ENCODE measurements at places on chromosomes 1 and 21.

DNA sequence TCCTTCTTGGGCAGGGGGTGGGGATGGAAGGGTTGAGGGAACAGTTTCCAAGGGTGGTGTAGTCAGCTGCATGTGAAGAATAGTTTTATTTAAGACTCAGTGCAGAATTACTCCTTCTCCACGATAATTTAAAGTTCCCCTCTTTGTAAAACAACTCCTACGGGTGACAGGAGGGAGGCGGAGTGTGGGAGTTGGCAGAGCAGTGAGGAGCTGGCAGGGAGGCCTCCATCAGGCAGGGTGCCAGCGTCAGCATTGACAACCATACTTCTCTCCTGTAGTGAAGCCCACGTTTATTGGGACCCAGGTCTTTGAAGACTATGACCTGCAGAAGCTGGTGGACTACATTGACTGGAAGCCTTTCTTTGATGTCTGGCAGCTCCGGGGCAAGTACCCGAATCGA, 93.8 kb downstream of the MTR start:
- no peak for DNase-seq

DNA sequence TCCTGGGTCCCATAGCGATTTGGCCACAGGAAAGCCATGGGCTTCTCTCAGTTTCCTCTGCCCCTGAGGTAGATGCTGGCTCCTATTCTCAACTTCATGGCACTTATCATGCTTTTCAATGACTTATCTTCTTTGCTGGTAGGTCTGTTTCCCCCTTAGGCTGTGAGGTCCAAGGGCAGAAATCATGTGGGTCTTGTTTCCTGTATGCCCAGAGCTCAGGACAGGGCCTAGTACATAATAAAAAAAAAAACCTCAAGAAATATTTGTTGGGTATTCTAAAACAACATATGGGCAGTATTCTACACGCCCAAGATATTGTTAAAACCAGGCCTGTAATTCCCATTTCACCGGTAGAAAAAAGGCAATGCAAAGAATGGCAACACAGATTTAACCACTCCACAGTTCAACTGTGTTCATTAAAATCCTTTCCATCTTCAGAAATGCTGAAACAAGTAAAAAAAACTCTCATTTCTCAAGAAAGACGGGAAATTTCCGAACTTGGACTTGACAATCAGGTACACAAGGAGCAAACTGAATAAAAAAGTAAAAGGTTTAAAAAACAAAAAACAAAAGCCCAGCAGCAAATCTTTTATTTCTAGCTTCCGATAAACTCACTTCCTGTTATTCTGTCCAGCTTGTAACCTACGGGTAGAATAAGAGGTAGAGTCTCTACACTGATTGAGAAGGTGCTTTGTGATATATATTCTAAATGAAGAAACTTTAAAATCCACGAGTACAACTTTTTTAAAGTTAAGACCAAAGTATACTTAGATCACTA, 6.3 kb upstream of the TDRD10 start:
- DNase-seq, result no peak

DNA sequence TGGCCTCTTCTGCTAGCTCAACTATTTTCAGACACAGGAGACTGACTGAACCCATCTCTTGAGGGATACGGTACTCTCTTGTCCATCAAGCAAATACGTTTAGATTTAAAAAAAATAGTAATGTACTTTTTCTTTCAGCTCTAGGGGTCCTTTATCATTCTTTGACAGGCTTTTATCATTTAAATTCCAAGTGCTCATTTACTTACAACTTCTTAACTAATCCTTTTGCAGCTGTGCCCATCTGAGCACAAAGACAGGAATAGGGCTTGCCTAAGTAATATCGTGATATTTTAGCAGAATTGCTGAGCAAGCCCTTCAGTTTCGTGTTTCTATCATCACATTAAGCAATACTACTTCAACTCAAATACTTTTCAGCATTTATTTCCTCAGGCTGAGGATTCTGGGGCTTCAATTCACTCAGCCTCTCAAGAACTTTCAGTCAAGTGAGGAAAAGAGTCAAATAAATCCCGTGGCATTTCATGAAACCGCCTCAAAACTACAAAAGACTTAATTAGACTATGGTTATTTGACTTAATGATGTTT, 317.6 kb downstream of the BACH1 start:
- DNase-seq, result no peak

DNA sequence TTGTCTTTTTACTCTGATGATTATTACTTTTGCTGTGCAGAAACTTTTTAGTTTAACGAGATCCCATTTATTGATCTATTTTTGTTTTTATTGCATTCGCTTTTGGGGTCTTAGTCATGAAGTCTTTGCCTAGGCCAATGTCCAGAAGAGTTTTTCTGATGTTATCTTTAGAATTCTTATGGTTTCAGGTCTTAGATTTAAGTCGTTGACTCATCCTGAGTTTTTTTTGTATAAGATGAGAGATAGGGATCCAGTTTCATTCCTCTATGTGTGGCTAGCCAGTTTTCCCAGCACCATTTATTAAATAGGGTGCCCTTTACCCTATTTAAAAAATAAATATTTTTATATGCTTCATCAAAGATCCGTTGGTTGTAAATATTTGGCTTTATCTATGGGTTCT, 13.2 kb downstream of the MAN1C1 start:
- no peak for DNase-seq

- DNase-seq, result peak; percentile 89
These were observed at the start of gene KCNT2 for GRCh38 chr1:196608390-196609369. KCNT2 (minus strand) TSS chr1:196608440; CDS start chr1:196608309, 131 bp downstream.

DNA sequence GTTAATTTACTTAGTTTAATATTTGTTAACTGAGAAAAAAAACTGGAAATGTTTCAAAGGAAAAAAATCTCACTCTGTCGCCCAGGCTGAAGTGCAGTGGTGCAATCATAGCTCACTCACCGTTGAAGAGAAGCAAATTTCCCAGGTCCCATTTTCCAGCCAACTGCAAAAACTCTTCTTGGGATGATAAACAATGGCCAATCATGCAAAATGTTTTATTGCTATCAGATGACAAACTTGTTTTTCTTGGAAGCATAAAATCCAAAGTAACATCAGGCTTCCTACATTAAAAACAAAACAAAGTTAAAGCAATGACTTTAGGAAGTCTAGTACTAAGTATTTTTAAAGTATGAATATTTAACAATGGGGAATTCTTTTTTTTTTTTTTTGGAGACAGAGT, 84.9 kb downstream of the LYST start:
- DNase-seq, result no peak

DNA sequence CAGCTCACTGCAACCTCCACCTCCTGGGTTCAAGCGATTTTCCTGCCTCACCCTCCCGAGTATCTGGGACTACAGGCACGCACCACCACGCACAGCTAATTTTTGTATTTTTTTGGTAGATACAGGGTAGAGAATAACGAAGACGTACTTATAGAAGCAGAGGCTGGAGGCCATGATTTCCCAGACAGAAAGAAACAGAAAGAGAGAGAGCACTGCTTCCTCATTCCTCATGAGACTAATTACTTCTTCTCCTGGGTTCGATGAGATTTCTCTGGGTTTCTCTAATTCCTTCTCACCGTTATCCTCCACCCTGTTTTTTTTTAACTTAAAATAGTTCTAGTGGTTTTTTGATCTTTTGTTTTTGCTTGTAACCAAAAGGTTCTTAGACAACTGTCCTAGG, 23.4 kb upstream of the PTP4A2 start:
- DNase-seq, result no peak

DNA sequence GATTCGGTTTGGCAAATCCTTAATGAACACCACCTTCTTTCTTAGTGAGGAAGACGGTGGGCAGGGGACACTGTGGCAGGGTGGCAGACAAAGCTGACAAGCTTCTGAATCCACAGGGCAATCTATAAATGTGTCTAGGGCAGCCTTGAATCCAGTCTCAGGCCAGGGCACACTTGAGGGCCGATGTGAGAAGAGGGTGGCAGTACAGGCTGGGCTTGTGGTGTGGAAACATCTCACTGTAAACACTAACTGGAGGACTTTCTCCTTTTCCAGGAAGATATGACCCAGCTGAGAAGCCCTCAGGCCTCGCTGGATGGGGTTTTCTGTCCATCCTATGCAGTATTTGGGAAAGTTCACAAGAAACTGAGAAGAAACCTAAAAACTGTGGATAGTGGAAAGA, 46.5 kb downstream of the PKP1 start:
- peak; percentile 4 for DNase-seq

DNA sequence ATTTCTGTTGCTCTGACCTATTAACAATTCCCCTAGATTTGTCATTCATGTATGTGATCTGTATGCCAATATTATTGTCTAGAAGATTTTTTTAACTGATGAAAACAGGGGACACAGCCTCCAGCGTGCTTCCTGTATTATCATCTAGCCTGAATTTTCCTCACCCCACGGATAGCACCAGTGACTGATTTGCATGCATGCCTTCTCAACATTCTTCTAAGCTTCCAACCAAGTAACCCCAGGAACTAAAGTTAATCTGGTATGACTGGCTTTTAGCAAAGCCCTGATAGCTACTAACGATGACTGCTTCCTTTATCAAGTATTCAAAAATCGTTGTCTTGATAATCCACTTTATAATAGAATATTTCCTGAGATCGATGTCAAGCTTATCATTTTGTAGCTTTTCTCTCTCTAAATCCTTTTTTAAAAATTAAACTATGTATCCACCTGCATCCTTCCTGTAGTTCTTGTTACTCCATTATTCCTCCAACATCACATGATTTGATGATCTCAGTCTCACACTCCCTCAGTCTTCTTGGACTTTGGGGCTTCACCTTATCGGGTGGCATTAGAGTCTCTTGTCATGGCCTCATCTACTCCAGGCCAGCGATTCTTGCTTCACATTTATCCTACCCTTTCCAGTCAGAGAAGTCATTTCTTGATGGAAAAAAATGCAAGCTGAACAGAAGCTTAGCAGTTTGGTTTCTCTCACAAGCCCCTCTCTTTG, 19.0 kb downstream of the BCAR3 start:
- no peak for DNase-seq

DNA sequence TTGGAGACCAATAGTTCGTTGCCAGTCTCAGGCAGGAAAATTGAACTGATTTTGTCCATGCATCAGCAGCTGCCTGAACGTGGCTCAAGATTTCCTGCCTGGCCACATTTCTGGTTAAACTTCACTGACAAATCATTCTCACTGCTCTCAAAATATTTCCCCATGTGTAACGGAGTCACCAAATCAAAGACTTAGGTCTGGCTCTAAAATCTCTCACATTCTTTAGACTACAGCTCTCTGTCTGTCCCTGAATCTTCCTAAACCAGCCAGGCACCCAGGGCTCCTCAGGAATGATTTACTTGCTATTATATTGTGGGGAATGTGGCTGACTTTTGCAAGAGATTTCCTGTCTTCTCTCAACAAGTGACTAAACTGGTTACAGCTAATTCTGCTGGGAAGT, 49.2 kb upstream of the GJA8 start:
- no peak for DNase-seq

DNA sequence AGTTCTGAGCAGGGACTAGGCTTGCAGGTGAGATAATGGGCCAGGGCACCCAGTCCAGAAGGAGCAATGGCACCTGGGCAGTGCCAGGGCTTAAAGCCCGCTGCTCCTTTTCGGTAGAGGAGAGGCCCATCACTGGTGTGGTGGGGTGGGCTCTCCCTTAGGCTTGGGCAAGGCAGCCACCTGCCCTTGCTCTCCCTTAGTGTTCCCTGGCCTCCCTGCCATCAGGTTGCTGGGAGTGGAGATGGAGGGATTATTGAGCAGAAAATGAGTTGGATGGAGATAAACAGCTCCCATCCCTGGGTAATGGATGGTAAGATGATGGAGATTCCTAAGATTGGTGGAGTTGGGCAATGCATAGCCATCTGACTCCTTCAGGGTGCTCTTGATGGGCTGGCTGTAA, 7.9 kb downstream of the MYOG start:
- DNase-seq, result no peak

GRCh38 chr21:45983981-45984551, 2.5 kb downstream of the COL6A1 start:
- DNase-seq, result peak; percentile 37

DNA sequence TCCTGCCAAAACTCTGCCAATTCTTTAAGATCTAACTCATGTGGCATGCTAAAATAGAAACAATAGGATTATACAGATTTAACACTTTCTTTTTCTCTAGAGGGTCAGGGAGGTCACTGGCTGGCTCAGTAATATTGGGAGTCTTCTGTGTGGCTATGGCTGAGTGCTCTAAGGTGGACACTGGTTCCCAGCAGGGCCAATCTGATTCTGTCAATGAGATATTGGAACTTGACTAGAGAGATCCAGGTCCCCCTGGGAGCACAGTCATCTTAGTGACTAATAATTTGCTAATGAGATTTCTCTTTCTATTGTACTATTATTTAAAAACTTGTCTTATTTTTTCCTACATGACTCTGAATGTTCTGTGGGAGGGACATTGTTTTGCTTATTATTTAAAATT, 69.1 kb upstream of the ZP4 start:
- no peak for DNase-seq

GRCh38 chr1:42264511-42265190, 70.4 kb downstream of the FOXJ3 start:
- DNase-seq, result no peak

DNA sequence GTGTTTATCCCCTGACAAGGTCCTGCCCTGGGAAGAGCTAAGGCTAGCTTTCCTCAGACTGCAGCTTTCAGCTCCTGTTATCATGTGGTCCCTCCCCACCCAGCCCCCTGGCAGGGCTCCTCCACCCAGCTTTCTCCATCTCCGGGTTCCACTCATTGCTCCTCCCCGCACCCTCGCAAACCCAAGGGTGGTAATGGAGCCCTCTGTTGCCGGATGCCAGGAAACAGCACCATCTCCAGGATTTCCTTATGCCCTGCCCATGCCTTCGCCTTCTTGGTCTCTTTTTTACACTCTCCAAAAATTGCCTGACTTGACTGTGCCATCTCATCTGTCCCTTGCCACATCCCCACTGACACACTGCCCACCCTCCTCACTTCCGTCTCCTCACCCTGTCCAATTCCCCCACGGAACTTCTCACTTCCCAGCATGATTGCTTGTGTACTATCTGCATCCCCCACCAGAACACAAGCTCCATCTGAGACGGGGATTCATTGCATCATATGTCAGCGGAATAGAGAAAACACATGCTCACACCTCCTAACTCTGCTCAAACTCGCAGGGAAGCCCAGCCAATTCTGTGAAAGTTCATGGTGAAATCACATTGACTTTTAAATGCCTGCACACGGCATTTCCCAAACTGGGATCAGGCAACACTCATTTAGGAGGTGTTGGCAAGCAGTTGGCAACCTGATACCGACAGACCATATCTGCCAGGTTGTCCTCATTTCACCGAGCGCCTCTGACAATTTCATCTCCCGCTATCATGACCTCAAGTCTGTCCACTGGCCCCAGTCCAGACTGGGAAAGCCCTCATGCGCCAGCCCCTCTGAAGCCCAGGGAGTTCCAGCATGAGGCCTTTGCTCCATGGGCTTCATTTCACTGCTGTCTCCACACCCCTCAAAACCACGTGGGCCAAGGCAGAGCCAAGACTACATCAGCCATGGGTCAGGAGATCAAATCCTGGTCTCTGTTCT, 201.1 kb downstream of the MATN1 start:
- peak; percentile 47 for DNase-seq

Data from left hindlimb (tissue), 1 donor.